HFF-Myc (cell line): ENCODE measurements at places on chromosomes 12 and 14.

DNA sequence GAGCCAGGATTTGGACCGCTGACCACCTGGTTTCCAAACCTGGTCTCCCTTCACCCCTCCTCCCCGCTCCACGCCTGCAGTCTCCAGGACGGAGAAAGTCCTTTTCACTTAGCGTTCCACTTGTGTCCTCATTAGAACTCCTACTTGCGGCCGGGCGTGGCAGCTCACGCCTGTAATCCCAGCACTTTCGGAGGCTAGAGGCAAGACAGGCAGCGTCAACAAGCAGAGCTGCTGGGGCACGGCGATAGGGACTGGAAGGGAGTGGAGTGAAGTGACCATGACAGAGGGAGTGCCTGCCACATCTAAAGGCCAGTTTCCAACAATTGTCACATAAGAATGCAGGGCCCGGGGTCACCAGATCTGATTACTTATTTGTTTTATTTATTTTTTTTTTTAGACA is 132.5 kb upstream of the NCOR2 start:
- DNase-seq, result no peak

DNA sequence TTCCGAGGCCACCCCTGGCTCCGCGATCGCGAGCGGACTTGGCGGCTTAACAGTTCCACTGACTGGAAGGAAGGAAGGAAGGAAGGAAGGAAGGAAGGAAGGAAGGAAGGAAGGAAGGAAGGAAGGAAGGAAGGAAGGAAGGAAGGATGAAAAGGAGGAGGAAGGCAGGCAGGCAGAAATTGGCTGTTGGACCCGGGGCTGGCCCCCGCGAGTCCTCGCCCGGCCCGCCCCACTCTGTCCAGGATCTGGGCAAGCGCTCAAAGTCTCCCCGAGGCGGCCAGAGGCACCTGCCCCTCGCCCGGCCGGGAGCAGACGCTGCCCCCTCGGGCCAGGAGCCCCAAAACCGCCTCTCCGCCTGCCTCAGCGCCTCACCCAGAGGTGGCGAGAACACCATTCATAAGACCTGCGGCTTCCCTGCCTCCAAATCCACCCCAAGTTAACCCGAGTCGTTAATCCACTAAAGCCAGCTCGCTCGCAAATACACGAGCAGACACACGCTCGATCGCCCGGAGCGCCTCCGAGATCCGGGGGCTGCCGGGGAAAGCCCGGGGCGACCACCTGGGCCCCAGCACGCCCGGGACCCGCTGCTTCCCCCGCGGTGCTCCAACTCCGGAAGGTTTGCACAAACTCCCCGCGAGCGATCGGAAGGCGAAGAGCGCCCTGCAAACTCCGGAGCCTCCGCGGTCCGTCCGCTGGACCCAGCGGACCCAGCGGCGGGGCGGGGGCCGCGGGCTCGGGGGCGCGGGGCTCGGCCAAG is 844 bp downstream of the DPF3 start:
- DNase-seq, result no peak

DNA sequence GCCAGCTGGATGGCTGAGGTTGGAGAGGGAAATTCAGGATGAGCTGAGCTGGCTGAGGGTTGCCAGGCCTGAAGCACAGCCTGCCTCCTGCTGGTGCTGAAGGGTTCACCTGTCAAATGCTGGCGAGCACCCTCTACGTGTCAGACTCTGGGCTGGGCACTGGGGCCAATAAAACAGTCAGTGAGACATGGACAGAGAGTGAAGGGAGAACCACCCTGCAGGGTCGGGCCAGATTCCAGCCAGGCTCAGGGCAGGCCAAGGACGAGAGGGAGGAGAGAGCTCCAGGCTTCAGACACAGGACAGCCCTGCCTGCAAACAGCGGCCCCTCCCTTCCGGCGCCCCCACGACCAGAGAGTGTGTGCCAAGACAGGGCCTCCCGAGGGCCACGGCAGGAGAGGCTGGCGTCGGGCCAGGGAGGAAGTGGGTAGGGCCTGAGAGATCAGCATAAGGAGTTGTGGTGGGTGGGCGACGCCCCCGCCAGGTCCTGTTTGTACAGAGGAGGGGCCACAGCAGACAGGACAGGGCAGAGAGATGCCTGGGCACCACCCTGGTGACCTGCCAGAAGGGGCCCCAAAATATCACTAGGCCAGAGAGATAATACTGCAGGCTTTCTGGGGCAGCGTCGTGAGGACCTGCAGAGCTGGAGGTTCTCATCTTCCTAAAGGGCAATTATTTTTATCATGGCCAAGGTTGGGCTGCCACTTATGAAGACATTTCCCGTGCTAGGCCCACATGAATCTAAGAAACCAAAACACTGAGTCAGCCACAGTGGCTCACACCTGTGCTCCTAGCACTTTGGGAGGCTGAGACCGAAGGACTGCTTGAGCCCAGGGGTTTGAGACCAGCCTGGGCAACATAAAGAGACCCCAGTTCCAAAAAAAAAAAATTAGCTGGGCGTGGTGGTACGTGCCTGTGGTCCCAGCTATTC is 73.1 kb upstream of the GPR68 start:
- no peak for DNase-seq

DNA sequence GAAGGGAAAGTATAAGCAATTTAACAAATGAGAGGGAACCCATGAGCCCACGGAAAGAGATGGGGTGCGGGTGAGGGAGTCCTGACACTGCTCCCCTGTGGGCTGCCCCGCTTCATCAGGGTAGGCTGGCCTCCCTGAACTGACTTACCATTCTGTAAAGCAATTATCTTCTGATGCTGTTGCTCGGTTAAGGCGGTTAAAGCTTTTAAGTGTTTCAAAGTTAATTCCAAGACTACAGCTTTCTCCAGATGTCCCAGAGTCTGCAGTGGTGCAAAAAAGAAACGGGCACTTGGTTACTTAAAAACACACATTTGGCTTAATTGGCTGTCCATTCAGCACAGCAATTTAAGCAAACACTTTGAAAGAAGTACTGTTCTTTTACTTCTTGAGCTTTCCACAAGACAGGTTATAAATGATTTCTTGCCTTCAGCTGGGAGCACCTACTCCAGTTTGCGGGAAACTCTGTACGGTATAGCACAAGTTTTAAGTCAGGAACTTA is 1.3 kb downstream of the BHLHE41 start:
- no peak for DNase-seq

DNA sequence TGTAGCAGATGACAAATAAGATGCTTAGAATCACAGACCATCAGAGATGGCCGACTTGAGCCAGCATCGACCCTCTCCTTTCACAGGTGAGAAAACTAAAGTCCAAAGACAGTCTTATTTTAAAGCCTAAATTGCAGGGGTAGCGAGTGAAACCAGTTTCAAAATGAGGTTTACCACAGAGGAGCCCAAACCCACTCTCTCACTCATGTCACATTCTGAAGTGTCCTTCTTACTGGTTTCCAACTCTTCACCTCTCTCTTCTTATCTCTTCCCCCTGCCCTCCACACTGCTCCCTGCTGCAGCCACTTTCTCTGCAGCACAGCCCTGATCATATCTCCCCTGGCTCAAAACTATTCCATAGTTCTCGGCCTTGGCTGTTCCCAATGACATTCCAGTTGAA is 57.0 kb upstream of the NID2 start:
- no peak for DNase-seq

GRCh38 chr12:57615637-57616036 is 4.4 kb downstream of the ARHGEF25 start:
- DNase-seq, result no peak

- DNase-seq, result no peak
Observed at GRCh38 chr12:92362126-92362525, 216.5 kb upstream of the BTG1 start.

- DNase-seq, result no peak
Observed at GRCh38 chr12:113388351-113388750, 15.3 kb downstream of the SDS start.
